GM13976 (cell line): ENCODE measurements at places on chromosomes 2 and 18.

DNA sequence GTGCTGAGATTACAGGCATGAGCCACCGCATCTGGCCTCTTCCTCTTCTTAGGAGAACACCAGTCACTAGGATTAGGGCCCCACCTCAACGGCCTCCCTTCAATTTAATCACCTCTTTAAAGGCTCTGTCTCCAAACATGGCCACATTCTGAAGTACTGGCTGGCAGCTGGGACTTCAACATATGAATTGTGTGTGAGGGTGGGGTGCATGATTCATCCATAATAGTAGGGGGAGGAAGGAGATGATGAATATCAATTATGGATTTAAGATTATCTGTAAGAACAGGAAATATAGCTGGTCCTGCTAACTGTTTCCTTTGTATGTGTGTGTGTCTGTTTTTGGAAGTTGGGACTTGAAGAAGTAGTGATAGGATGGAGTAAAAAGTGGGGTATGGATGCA is 14.7 kb upstream of the EPG5 start:
- DNase-seq: no peak

DNA sequence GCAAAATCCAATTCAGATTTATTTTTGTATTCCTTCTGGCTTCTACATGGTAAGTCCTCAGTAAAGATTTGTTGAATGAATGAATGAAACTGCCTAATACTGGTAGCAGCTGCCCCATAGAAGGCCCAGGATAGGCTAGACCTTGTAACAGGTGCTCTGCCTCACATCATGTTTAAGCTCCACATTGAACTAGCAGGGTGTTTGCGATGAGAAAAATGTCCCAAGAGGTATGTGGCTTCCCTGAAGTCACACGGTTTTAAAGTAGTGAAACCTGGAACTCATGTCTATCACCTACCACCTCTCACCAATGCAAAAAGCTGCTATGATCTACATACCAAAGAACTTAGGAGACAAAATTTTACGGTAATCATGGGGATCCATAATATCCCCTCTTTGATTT is 765 bp upstream of the LHCGR start:
- DNase-seq: no peak

DNA sequence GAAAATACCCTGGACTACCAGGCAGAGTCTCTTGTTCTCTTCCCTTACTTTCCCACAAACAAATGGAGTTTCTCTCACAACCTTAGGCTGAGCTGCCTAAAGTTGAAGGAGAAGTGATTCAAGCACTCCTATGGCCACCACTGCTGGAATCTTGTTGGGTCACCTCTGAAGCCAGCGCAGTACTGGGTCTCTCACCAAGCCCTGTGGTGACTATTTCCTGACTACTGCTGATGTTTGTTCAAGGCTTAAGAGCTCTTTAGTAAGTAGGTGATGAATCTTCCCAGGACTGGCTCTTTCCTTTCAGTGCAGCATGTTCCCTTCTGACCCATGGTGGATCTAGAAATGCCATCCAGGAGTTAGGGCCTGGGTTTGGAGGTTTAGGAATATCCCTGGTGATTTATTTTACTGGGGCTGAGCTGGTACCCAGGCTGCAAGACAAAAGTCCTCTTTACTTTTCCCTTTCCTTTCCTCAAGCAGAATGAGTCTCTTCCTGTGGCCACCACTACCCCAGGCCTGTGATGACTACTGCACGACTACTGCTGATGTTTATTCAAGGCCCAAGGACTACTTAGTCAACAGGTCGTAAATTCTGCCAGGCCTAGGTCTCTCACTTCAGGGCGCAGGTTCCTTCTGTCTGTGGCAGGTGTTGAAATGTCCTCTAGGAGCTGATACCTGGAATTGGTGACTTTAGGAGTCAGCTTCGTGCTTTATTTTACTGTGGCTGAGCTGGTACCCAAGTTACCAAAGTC is 121.8 kb downstream of the SLC4A10 start:
- no peak for DNase-seq

GRCh38 chr2:203637471-203638167 is 68.8 kb upstream of the CD28 start:
- no peak for DNase-seq

DNA sequence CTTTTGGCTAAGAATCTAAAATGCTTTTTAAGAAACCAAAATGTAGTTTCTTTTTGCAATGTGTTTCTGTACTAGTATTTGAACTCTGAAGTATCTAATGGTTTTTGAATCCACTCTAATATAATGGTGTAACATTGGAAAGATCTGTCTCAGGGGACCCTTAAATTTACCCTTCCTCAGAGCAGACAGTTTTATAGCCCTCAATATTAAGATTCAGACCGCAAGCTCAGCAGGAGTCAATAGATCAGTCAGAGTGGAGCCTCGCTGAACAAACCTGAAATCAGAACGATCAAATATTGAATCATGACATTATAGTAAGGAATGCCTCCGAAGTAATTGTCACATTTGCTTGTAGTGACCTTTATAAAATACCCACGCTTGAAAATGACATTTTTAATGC is 18.3 kb downstream of the SGPP2 start:
- DNase-seq: no peak

DNA sequence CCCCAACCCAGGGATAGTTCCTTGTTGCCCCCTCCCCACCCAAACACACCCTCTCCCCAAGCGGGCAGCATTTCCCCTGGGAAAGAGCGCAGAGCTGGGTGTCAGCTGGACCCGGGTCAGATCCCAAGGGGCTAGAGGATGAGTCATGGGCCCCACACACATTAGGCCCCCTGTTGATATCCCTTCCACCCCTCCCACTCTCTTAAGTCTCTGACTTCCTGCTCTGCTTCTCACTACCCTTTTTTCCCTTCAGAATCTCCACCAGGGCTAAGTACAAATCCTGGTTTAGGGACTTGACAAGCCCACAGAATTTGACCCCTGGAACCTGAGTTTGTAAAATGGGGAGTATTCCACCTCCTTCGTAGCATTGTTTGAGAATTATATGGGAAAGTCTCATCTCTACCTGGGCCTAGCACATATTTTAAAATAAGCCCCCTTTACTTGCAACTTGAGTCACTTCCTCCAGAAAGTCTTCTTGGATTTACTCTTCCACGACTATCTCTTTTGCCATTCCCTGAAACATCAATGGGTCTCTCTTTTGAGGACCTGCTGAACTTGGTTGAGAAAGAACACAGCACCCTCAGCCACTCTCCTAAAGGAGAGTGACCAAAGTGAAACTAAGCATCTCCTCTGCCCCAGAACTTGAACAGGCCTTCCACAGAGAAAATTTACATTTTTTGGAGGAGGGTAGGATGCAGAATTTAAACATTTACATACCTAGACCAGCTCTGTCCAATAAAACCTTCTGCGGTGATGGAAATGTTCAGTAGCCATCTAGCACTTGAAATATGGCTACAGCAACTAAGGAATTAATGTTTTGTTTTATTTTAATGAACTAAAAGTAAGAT is 4.7 kb downstream of the RTKN start:
- DNase-seq: peak; percentile 57
